Spinal cord (tissue), 10 donors: ENCODE measurements at places on chromosomes 2 and 18. TPM values are rescaled to one million over a fixed set of nuclear protein-coding genes. Genes with fewer than 3 reads are reported as not detected.

The ATP6V1C2 gene
- total RNA-seq, result 0.77 TPM

The SH2D6 gene
- total RNA-seq, result 1.2 TPM

The BOLL gene
- not detected for total RNA-seq

The CD8B2 gene
- total RNA-seq, result 0.28 TPM

The SPP2 gene
- 0.22 TPM for total RNA-seq

The ONECUT2 gene
- 0.99 TPM for total RNA-seq

The COX5B gene
- 369 TPM for total RNA-seq

The CSRNP3 gene
- total RNA-seq, result 82.9 TPM

The DTNA gene
- 90.4 TPM for total RNA-seq

The SULT1C4 gene
- 36.0 TPM for total RNA-seq

The SERPINB5 gene
- 0.20 TPM for total RNA-seq

The ANTXR1 gene
- total RNA-seq, result 45.7 TPM

The PPP1R1C gene
- 27.3 TPM for total RNA-seq

The PAX3 gene
- total RNA-seq, result 11.6 TPM

The DSG3 gene
- under 0.01 TPM for total RNA-seq

The SIGLEC15 gene
- total RNA-seq, result not detected

The CRACDL gene
- total RNA-seq, result 2.1 TPM

The KRTCAP3 gene
- total RNA-seq, result not detected

The CHMP3 gene
- total RNA-seq, result 137 TPM

The STEAP3 gene
- 7.0 TPM for total RNA-seq

The THADA gene
- total RNA-seq, result 44.8 TPM

The DOK6 gene
- total RNA-seq, result 26.5 TPM

The RAD51AP2 gene
- total RNA-seq, result 0.22 TPM

The CROCC2 gene
- 0.30 TPM for total RNA-seq

The TMEM169 gene
- total RNA-seq, result 7.7 TPM

The PELI1 gene
- 21.9 TPM for total RNA-seq

The PDE1A gene
- total RNA-seq, result 37.0 TPM

The SNTG2 gene
- total RNA-seq, result 4.2 TPM

The MAP3K2 gene
- 45.0 TPM for total RNA-seq

The PCBP1 gene
- total RNA-seq, result 57.1 TPM

The TRABD2A gene
- 2.9 TPM for total RNA-seq

The GPBAR1 gene
- total RNA-seq, result 0.44 TPM

The TUBA3E gene
- 0.11 TPM for total RNA-seq

The SULT1C2 gene
- total RNA-seq, result 4.4 TPM

The DLGAP1 gene
- 30.7 TPM for total RNA-seq

The LRRC30 gene
- total RNA-seq, result not detected

The CLHC1 gene
- 29.6 TPM for total RNA-seq

The GALNT14 gene
- total RNA-seq, result 4.6 TPM

The OSR1 gene
- total RNA-seq, result 24.8 TPM

The NYAP2 gene
- total RNA-seq, result 12.6 TPM
